ENCODE measurements at places on chromosomes 6 and 20.

DNA sequence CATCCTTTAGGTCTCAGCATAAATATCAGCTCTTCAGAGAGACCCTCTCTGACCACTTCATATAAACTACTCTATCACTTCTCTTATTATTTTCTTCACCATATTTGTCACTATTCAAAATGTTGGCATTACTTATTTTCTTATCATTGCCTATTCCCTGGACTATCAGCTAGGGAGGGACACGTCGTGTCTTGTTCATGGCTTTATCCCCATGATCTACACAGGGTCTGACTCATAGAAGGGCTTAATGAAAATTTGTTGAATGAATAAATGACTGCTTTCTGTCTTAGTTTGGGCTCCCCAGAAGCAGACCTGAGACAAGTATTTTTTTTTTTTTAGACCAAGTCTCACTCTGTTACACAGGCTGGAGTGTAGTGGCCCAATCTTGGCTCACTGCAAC lies 3.0 kb upstream of the CDK5RAP1 start:
- no peak for DNase-seq

DNA sequence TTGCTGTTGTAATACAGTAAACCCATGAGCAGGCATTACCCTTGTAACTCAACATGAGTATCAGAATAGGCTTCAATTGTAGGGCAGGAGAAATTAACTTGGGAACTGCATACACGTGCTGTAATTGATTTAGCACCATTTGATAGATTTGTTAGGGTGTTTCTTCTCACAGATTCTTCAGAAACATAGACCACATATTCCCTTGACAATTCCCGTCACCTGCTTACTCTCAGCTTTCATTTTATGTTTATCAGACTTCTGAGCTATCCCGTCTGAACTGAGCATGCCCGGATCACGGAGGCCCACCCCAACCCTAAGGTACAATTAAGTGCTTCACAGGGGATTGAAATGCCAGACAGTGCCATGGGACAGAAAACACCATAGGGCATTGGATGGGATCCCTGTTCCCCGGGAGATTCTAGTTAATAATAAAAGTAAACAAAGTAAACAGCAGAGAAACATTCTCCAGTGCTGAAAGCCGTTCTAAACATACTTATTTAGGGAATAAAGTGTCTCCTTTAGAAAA lies 179.7 kb downstream of the PHACTR1 start:
- no peak for DNase-seq

DNA sequence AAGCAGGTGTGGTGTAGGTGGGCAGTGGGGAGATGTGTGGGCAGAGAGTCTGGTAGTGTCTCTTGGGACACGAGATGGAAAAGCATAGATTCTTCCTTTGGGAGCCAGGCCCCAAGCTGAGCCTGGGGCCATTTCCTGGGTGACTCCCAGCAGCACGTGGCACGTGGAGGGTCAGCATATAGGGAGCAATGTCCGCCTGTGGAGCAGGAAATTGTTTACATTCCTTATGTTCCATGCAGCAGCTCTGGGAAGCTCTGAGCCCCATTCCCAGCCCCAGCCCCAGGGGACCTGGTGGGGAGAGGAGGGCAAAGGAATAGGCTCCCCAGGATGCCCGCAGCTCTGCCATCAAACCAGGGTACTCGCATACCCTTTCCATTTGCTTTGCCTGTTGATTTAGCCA lies 57.6 kb downstream of the DAAM2 start:
- DNase-seq: no peak

DNA sequence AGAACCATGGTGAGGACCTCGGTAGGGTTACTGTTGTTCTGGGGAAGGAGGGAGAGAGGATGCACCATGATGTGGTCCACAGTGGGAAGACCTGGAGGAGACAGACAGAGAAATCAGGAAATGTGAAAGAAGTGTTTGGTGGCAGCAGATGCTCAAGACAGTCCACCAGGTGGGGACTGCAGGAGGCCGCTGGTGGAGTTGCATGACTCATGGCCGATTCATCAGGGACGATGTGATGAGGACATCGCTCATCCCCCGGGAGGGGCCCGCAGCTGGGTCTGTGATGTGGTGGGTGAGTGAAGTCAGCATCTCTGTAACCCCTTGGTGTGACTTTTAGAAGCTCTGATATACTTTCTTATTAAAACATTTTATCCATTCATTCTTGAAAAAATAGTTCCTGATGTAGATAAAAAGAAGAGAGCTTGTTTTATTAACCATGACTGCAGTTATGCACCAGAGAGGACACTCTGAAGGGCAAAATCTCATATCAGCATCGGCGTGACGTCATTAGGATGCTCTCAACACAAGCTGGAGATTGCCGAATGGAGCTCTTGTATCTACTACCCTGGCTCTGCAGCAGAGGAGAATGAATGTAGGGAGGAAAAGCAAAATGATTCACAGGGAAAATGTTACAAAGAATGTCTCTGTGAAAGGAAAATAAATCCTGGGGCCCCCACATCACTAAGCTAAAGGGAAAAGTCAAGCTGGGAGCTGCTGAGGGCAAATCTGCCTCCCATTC lies 71.2 kb downstream of the RAMACL start:
- DNase-seq: no peak

- DNase-seq: no peak
Observed at GRCh38 chr6:134389658-134390057, 71.7 kb upstream of the SGK1 start.

GRCh38 chr20:57060407-57061050 lies 205.9 kb downstream of the BMP7 start:
- no peak for DNase-seq

GRCh38 chr20:33272155-33272873 lies 10.7 kb upstream of the BPIFB1 start:
- no peak for DNase-seq
